Stimulated activated CD8-positive, alpha-beta memory T cell treated with anti-CD3 and anti-CD28 coated beads, Interleukin-4, amount 100 ng/mL, for 4 hours (primary cell): ENCODE measurements at places on chromosomes 3 and 15.

DNA sequence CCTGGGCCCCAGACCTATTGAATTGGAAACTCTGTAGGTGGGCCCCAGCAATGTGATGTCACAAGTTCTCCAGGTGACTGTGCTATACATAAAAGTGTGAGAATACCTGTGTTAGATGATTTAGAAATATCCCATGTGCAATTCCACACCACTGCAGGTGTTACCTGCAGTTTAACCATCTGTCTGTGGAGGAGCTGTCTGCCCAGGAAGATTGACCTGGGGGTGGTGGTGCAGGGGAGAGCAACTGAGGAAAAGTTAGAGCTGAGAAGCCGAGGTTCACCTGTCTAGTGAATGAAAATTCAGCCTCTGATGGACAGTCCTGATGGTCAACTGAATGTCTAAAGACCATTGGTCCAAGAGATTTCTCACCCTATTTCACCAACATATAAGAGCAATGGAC is 132.2 kb upstream of the SLC24A5 start:
- DNase-seq = no peak

- no peak for DNase-seq
These were observed 35.4 kb downstream of the MASP1 start for GRCh38 chr3:187256051-187256616.

DNA sequence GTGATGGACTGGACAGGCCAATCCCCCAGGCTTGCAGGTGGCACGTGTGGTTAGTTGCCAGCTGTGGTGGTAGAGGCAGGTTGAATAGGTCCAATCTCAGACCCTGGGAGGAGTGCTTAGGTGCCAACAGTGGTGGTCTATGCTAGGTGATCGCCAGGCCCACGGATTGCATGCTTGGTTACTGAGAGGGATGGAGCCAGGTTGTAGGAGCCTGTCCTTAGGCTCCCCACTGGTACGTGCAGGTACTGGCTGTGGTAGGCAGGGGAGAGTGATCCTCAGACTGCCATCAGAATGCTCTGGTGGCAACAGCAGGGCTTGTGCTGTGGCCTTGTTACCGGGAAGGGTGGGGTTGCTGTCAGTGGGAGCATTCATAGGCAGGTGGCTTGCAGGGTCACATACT is 44.7 kb downstream of the NCK1 start:
- no peak for DNase-seq

DNA sequence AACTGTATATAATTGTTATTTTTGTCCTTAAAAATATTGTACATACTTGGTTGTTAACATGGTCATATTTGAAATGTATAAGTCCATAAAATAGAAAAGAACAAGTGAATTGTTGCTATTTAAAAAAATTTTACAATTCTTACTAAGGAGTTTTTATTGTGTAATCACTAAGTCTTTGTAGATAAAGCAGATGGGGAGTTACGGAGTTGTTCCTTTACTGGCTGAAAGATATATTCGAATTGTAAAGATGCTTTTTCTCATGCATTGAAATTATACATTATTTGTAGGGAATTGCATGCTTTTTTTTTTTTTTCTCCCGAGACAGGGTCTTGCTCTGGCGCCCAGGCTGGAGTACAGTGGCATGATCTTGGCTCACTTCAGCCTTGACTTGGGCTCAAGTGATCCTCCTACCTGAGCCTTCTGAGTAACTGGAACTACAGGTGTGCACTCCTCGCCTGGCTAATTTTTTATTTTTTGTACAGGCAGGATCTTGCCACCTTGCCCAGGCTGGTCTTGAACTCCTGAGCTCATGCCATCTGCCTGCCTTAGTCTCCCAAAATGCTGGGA is 10.7 kb downstream of the NFKBIZ start:
- no peak for DNase-seq

- no peak for DNase-seq
These were observed 232.0 kb downstream of the CLSTN2 start for GRCh38 chr3:140166861-140167599.
